ENCODE measurements at places on chromosomes 5 and 9. TPM values are rescaled to one million over a fixed set of nuclear protein-coding genes. Genes with fewer than 3 reads are reported as not detected.

DNA sequence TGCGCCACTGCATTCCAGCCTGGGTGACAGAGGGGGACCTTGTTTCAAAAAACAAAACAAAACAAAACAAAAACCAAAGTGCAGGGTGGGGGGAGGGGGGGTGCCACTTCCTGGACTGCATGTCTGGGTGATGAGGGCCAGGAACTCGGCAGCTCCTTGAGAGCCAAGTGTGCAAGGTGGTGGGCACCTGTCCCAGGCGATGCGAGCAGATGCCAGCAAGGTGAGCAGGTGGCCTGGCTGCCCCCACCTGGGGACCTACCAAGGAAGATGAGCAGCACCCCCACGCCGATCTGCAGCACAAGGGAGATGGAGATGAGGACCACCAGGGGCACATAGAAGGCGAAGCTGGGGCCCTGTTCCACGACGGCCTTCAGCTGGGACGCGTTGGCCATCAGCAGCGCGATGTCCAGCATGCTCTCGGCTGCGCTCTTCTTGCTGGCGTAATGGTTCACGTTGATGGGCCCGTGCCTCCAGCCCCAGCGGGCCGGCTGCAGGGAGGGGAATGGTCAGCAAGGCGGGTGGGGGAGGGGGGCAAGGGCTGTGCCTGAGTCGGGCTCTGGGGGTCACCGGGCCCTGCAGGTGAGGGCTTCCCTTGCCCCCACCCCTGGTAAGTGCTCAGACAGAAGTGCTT is 7.8 kb downstream of the NINJ1 start:
- no peaks in the 10 kb centered on the region for H3K27me3 ChIP-seq
- H3K4me3 ChIP-seq, result peak overlapping the region; percentile 55
- H3K36me3 ChIP-seq, result peaks cover 39% of the 10 kb centered on the region
- DNase-seq, result peak; percentile 7
- peaks cover 49% of the 10 kb centered on the region for H3K4me1 ChIP-seq
- H3K27ac ChIP-seq, result peak overlapping the region; percentile 87

DNA sequence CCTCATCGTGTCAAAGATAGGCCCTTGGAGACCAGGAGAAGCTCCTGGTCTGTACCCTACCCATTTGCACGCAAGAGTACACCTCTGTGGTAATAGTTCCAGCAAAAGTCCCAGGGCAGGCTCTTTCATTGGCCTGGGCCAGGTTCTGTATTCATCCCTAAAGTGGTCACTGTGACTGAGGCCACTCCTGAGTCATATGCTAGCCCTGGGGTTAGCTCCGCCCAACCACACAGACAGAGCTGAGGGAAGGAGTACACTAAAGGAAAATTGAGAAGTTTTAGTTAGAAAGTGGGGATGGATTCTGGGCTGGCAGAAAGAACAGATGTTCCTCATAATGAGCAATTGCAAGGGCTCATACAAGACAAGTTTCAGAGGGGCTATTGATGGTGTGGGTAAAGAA is 206.7 kb downstream of the ARHGAP26 start:
- no peak overlapping the region for H3K4me3 ChIP-seq
- peaks cover 9% of the 10 kb centered on the region for H3K36me3 ChIP-seq
- H3K4me1 ChIP-seq, result peaks cover 72% of the 10 kb centered on the region

- DNase-seq, result no peak
- no peaks in the 10 kb centered on the region for H3K36me3 ChIP-seq
- H3K4me1 ChIP-seq, result no peaks in the 10 kb centered on the region
- H3K4me3 ChIP-seq, result no peak overlapping the region
- H3K27me3 ChIP-seq, result peaks cover 4% of the 10 kb centered on the region
Observed at GRCh38 chr5:135654761-135655467, 76.1 kb upstream of the CXCL14 start.

Gene CD72
- total RNA-seq, result 13.1 TPM

Gene NR6A1
- 1.1 TPM for total RNA-seq

GRCh38 chr5:166862581-166862980 is 1428.9 kb upstream of the WWC1 start:
- H3K27me3 ChIP-seq, result no peaks in the 10 kb centered on the region
- no peak for DNase-seq
- no peaks in the 10 kb centered on the region for H3K36me3 ChIP-seq
- H3K4me3 ChIP-seq, result no peak overlapping the region

DNA sequence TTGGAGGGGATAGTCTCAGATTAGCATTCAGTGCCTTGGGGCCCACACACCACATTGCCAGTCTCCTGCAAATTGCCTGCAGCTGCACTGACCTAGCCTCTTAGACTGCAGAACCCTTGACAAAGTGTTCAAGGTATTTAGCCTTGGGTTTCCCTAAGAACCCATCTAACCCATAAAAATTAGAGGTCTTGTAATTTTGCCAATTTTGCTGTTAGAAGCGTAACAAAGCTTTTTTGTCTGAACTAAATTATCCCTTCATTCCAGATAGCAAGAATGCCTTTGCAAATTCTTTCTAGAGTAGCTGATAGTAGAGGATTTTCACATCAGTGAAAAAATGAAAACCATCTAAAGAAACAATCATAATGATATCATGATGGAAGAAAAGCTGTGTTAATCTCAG is 74.0 kb upstream of the CCNG1 start:
- no peaks in the 10 kb centered on the region for H3K4me1 ChIP-seq
- no peak overlapping the region for H3K4me3 ChIP-seq
- peaks cover 8% of the 10 kb centered on the region for H3K27me3 ChIP-seq

- no peak overlapping the region for H3K4me3 ChIP-seq
- DNase-seq, result no peak
- no peaks in the 10 kb centered on the region for H3K36me3 ChIP-seq
- H3K27ac ChIP-seq, result no peak overlapping the region
Observed at GRCh38 chr9:116020146-116020545, 133.4 kb upstream of the PAPPA start.

Gene RFX3
- 10.3 TPM for total RNA-seq

Gene PALM2AKAP2
- total RNA-seq, result not detected

GRCh38 chr5:32586276-32586599 is 881 bp downstream of the SUB1 start:
- peak overlapping the region; percentile 97 for H3K4me3 ChIP-seq
- H3K27me3 ChIP-seq, result peaks cover 1% of the 10 kb centered on the region
- H3K36me3 ChIP-seq, result peaks cover 33% of the 10 kb centered on the region

DNA sequence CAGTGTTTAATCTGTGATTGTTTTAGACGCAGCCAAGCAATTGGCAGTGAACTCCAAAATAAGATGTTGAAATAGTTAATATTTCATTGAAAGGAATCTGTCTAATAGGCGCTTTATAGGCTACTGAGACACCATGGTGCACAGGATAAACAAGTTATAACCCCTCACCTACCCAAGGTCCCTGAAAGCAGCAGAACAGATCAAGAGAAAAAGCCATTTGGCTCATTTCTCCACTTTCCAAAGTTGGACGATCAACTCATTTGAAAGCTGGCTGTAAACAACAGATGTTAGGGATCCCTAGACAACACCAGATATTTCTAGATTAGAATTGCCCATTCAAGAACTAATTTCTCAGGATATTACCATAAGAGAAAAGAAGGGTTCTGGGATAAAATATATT is 4.9 kb downstream of the PUM3 start:
- peaks cover 20% of the 10 kb centered on the region for H3K4me1 ChIP-seq
- H3K36me3 ChIP-seq, result peaks cover 39% of the 10 kb centered on the region
- H3K4me3 ChIP-seq, result no peak overlapping the region
- DNase-seq, result no peak
- no peak overlapping the region for H3K27ac ChIP-seq

DNA sequence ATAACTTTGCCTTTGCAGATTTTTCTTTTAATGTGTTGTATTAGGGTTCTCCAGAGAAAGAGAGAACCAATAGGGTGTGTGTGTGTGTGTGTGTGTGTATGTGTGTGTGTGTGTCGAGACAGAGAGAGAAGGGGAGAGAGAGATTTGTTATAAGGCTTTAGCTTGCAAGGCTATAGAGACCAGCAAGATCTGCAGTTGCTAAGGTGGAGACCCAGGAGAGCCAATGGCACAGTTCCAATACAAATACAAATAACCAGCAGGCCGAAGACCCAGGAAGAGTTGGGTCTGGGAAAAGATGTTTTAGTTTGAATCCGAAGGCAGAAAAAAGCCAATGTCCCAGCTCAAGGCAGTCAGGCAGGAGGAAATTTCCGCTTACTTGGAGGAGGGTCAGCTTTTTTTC is 23.0 kb downstream of the TMOD1 start:
- peaks cover 4% of the 10 kb centered on the region for H3K27me3 ChIP-seq
- no peak overlapping the region for H3K27ac ChIP-seq
- DNase-seq, result no peak
- H3K4me3 ChIP-seq, result no peak overlapping the region
- no peaks in the 10 kb centered on the region for H3K36me3 ChIP-seq

DNA sequence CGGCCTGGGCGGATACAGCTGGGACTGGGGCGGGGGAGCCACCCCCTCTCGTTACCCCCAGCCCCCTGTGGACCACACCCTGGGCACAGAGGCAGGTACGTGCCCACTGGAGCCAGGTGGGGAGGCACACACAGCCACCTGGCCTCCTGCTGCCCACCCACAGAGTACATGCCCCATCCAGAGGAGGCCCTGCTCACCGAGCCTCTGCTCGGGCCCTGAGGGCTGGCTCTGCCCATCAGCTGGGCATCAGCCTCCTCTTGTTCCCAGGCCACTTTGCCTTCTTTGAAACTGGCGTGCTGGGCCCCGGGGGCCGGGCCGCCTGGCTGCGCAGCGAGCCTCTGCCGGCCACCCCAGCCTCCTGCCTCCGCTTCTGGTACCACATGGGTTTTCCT is 6.3 kb downstream of the MAMDC4 start:
- H3K27ac ChIP-seq, result no peak overlapping the region
- no peak overlapping the region for H3K4me3 ChIP-seq
- H3K27me3 ChIP-seq, result no peaks in the 10 kb centered on the region
- H3K36me3 ChIP-seq, result peaks cover 6% of the 10 kb centered on the region

DNA sequence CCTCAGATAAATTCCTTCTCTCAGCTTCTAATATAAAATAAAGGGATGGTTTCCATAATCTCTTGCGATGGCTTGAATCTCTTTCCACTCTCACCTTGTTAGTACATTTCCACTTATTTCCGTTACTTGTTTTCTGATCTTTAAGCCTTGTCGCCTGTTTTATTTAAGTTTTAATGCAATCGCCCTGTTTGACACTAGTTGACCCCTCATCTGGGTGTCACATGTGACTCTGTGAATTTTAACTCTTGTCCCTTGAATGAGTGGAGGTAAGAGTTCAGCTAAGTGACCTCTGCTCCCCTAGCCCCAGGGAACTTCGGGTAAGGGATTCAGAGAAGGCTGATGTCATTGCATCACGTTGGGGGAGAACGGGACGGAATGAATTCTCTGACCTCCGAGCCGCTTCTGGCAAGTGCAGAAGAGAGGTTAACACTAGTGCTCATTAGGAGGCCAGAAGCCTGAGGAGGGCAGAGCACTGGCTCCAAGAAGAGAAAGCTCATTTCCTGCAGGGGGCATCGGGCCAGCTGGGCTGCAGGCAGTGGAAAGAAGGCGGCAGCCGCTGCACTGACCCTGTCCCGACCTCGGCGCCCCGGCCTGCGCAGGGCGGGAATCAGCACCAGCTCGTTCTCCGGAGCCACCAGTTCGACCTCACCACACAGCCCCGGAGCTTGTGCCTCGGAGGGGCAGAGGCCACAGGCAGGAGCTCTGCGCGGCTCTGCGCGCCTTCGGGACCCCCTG is 569 bp downstream of the HINT2 start:
- peak overlapping the region; percentile 92 for H3K4me3 ChIP-seq
- DNase-seq, result peak; percentile 68
- H3K27ac ChIP-seq, result peak overlapping the region; percentile 97
- H3K27me3 ChIP-seq, result no peaks in the 10 kb centered on the region
- peaks cover 37% of the 10 kb centered on the region for H3K4me1 ChIP-seq

DNA sequence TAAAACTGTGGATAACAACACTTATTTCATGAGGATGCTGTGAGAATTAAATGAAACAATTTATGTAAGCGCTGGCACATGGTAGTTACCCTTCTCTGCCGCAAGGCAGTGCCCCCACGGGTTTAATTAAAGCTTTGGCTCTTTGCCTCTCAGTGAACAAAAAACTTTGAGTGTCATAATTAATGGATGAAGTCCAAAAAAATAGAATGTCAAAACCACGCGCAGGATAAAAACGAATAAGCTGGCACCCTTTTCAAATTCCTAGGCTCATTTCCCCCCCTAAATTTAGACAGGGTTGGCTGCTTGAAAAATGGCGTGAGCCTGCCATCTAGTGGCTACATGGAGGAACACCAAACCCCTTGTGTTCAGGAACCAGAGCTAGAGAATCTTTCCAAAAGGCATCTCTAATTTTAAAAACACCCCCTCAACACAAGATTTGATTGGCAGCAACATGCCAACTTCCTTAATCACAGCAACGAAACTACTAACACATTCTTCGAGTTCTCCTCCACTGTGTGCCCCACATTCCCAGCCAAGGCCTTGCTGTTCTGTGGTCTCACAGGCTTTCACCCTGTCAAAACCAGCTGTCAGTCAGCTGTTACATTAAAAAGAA is 29.0 kb upstream of the CCNG1 start:
- no peak overlapping the region for H3K4me3 ChIP-seq
- no peaks in the 10 kb centered on the region for H3K36me3 ChIP-seq
- no peaks in the 10 kb centered on the region for H3K4me1 ChIP-seq
- H3K27ac ChIP-seq, result no peak overlapping the region
- H3K27me3 ChIP-seq, result peaks cover under 1% of the 10 kb centered on the region
- peak; percentile 66 for DNase-seq

- DNase-seq, result no peak
- H3K36me3 ChIP-seq, result no peaks in the 10 kb centered on the region
- H3K4me3 ChIP-seq, result no peak overlapping the region
Observed at GRCh38 chr9:18692268-18692667, 218.3 kb downstream of the ADAMTSL1 start.

Gene BNC2
- not detected for total RNA-seq

GRCh38 chr9:128916204-128916603 is 4.6 kb upstream of the PHYHD1 start:
- H3K36me3 ChIP-seq, result peaks cover 18% of the 10 kb centered on the region
- no peak for DNase-seq
- no peaks in the 10 kb centered on the region for H3K27me3 ChIP-seq
- no peak overlapping the region for H3K27ac ChIP-seq
- H3K4me1 ChIP-seq, result peaks cover 41% of the 10 kb centered on the region
- H3K4me3 ChIP-seq, result no peak overlapping the region

- H3K36me3 ChIP-seq, result no peaks in the 10 kb centered on the region
- no peaks in the 10 kb centered on the region for H3K4me1 ChIP-seq
- peaks cover 10% of the 10 kb centered on the region for H3K27me3 ChIP-seq
- H3K27ac ChIP-seq, result no peak overlapping the region
Observed at GRCh38 chr9:109868207-109868606, 88.2 kb downstream of the PALM2AKAP2 start.

All from activated CD8-positive, alpha-beta T cell treated with anti-CD3 and anti-CD28 coated beads for 36 hours (primary cell).